ENCODE measurements at places on chromosomes 7 and 10.

DNA sequence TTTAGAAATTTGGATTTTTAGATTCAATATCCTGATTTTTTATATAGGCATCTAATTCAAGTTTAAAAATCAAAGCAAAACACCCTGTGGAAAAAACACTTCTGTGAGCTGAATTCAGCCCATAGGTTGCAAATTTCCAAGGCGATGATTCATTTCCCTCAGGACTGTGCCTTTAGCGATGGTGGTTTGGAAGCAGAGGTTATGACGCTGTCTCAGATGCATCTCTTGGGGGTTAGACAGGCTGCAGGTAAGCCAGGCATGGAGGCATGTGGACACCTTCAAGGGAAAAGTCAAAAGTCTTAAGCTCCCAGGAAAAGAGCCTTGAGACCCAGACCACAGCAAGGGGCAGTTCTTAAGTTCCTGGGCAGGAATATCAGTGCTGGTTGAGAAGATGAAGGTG is 9.5 kb upstream of the FRA10AC1 start:
- DNase-seq: peak; percentile 2

DNA sequence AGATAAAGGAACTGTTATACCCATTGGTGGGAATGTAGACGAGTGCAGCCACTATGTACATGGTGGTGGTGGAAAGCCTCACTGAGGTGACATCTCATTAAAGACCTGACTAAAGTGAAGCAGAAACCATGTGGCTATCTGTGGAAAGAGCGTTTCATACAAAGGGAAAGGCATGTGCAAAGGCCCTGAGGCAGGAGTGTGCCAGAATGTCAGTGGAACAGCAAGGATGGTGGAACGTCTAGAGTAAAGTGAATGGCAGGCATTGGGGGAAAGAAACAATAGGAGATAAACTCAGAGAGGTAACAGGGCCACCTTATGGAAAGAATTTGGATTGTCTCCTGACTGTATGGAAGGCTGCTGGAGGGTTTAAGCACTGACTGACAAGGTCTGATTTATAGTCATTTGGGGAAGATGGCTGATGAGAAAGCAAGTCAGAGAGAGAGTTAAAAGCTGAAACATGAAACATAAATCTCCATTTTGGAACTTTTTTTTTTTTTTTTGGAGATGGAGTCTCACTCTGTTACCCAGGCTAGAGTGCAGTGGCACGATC is 245.7 kb downstream of the STK31 start:
- no peak for DNase-seq

GRCh38 chr10:11782793-11783557 is 40.2 kb upstream of the PROSER2 start:
- peak; percentile 51 for DNase-seq

DNA sequence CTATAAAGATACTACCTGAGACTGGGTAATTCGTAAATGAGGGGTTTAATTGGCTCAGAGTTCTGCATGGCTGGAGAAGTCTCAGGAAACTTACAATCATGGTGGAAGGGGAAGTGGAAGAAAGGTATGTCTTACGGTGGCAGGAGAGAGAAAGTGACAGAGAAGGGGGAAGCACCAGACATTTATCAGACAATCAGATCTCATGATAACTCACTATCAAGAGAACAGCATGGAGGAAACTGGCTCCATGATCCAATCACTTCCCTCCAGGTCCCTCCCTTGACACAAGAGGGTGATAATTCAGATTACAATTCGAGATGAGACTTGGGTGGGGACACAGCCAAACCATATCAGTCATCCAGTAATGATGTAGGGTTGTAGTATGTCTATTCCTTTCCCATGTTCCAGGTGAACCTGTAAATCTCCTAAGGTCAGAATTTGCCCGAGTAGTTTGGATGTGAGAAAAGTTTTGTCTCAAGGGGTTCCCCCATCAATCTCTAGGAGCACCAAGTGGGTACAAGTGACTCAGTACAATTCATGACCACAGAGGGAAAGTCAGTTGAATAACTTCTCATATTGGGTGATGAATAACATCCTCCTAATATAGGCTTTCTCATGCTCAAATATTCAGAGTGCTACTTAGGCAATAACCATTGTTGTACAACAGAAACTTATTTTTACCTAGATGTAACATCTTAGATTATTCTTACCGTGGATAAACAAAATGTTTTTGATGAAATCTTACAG is 39.7 kb upstream of the MTPN start:
- DNase-seq: no peak

DNA sequence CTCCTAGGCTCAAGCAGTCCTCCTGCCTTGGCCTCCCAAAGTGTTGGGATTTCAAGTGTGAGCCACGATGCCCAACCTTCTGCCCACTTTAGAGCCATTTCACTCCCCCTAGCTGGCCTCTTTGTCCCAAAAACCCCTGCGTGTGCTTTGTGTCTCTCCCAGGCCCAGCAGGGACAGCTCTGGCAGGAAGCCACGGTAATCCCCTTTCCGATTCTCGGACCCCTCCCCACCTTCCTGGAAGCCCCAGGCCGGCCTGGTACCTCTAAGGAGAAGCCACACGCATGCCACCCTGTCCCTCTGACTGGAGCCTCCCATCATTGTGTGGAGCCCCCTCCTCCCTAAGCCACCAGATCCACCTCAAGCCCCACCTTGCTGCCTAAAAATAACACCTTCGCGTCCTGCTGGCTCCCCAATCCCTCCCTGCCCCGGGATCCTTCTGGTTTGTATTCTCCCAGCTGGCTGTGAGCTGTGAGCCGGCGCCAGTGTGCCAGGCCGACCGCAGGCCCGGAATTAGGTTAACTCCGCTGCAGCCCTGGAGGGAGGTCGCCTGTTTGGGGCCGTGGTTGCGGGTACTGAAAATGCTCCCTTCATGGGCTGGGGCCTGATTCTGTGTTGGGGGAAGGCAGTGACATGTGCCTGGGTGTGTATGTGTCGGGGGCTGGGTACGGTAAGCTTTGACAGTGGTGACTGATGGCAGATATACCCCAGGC is 16.4 kb upstream of the SRRM3 start:
- no peak for DNase-seq

DNA sequence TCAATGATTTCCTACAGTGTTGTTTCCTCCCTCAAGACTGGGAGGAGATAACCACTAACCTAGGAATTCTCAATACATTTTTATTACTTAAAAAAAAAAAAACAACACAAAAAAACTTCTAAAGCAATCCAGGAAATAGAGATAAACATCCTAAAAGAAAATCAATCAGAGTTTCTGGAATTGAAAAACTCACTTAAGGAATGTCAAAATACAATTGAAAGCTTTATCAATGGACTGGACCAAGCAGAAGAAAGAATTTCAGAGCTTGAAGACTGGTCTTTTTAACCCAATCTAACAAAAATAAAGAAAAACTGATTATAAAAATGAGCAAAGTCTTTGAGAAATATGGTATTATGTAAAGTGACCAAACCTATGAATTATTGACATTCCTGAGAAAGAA is 394.1 kb downstream of the XPNPEP1 start:
- no peak for DNase-seq

DNA sequence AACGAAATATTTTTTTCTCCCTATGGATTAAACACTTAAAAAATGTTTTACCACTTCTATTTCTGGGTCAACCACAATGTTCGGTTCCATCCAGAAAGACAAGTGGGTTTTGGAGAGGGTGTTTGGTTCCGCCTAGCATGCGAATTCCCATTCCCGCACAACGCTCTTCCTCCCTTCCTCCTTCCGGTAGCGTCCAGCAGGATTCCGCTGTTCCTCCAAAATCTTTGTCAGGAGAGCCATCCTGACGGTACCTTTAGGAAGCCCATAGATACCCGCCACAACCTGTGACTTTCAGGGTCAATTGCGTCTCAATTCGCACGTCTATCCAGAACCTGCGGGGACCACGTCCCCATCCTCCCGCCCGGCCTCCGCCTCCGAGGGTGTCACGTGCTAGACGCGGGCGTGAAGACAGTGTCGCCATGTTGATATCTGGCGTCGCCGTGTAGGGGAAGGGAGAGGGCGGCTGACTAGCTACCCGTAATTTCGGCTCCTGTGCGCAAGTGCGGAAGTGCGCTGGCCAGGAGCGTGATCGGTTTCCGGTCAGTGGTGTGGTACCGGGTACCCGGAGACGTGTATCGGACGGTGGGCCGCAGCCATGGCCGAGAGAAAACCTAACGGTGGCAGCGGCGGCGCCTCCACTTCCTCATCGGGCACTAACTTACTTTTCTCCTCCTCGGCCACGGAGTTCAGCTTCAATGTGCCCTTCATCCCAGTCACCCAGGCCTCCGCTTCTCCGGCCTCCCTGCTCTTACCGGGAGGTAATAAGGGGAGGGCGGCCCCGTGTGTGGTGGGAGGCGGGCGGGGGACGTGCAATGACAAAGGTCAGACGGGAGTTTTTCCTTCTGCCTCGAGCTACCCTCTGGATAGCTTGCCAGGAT is at the start of gene SEC23IP:
TSS of gene SEC23IP (plus strand) at position 543 of the 878 bp plus-strand sequence. CDS start at position 596, 53 bp downstream.
- peak; percentile 95 for DNase-seq

- DNase-seq: no peak
Observed at GRCh38 chr7:156143683-156144082, 331.4 kb upstream of the SHH start.

DNA sequence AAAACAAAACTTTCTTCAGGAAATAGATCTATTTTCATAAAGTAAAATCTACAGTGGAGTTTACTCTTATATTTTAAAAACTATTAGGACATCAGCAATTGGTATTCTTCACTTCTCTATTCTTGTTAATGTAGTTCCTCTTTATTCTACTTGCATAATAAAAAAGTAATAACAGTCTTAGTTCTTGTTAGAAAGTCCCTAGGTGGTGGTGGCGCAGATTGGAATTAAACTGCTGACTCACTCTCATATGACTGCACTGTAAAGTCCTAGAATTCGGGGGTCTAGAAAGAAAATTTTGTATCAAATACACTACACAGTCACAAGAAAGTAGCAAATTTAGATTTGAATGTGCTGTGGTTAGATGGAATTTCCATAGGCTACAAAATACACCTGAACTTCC is 44.6 kb upstream of the TES start:
- DNase-seq: no peak

- peak; percentile 41 for DNase-seq
Observed at GRCh38 chr7:70384891-70385290, 747.1 kb upstream of the GALNT17 start.

DNA sequence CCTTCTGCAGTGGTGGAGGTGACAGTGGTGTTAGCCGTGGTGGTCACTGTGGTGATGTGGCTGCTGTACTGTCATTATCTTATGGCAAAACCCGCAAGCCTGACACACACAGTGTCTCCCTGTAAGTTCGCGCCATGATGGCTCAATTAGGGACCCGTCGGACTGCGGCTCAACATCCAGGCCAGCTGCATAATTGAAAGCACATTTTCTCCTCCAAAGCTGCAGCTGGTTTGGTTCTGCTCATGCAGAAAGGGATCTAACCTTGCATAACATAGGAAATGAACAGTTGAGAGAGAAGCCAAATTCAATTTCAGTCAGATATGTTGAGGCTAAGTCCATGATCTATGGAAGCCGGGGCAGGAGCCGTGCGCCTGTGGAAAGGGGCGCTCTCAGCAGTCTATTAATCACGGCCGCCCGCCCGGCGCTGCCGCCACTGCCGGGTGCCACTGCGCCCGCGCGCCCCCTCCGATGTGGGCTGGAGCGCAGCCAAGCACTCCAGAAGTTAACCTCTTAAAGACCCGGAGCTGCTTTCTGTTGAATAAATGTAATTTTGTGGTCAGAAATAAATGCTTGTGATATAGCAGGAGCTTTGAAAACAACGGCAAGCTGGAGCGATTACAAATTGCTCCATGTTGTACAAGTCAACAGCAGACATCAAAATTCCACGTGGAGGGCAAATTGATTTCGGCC is 227.7 kb downstream of the CUX1 start:
- DNase-seq: peak; percentile 92

- DNase-seq: no peak
Observed at GRCh38 chr7:108449521-108449920, 6.7 kb downstream of the NRCAM start.

DNA sequence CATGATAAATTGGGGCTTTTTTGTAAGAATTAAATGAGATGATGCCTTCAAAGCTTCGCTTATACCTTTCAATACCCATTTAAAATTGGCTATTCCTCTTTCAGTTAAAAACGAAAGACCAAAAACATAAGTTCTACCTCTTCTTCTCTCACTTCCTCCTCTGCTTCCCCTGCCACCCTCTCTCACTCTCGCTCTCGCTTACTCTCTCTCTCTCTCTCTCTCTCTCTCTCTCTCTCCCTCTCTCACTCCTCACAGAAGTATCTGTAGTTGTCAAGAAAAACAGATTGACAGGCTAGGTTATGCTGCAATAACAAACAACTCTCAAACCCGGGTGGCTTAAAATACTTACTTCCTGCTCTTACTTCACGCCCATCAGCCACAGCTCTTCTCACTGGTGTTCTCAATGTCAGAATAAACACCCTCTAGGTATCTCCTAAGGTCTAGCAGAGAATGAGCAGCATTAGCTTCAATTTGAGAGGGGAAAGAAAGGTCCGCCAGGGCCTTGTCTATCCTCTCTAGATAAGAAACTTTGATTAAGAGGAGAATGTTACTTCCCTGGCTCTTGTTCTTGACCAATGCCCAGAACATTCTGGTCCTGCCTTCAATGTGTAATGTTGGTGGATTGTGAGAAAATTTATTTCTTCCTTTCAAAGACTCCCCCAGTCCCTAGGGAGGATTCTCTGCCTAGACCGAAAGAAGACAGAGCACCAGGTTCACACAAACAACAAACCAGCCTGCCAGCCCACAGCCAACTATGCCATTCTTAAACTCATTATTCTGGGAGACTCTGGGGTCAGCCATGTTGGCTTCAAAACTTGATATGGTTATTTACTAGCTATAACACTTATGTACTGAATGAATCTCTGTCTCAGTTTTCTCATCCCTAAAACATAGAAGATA is 1028.7 kb downstream of the XPNPEP1 start:
- no peak for DNase-seq

DNA sequence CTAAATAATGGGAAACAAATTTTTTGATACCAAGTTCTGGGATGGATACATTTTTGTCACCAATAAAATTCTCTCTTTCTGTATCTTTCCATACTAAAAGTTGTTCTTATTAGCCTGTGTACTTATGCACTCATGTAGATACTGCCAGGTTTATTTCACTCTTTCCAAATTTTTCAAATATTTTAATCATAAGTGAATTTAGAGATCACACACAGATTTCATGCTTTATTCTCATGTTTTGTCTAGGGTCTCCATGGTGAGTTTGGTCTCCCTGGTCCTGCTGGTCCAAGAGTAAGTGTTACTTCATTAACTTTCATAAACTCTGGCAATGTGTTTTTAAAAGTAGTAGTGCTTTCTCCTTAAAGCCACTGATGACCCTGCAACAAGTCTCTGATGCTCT is 20.3 kb downstream of the COL1A2 start:
- DNase-seq: peak; percentile 12

GRCh38 chr10:16544099-16544498 is 22.4 kb upstream of the C1QL3 start:
- DNase-seq: no peak
